ENCODE measurements at places on chromosomes 6 and 20.

DNA sequence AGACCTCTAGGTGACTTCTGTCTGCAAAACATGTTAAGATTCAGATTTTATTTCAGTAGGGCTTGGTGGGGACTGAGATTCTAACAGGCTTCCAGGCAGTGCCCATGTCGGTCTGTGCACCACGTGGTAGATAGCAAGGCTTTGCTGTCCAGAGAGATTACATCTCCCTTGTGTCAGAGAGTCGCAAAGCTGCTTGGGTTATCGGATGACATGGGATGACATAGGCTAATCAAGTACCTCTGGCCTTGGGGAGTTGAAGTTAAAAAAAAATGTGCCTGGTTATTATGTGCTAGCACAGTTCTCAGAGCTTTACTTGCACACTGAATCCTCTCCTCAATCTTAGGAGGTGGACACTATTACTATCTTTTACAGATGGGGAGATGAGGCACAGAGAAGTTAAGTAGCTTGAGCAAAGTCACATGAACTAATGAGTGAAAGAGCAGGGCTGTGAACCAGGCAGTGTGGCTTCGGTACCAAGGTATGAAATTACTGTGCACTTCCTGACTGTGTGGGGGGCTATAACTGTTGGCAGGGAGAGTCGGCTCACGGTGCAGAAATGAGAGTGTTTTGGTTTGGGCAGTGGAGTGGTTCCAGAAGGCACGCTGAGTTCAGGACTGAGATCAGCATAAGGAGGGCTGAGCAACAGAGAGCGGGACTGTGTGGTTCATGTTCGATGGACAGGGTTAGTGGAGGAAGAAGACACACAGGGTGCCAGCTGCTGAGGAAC lies 41.1 kb downstream of the FARS2 start:
- no peak for ATAC-seq

DNA sequence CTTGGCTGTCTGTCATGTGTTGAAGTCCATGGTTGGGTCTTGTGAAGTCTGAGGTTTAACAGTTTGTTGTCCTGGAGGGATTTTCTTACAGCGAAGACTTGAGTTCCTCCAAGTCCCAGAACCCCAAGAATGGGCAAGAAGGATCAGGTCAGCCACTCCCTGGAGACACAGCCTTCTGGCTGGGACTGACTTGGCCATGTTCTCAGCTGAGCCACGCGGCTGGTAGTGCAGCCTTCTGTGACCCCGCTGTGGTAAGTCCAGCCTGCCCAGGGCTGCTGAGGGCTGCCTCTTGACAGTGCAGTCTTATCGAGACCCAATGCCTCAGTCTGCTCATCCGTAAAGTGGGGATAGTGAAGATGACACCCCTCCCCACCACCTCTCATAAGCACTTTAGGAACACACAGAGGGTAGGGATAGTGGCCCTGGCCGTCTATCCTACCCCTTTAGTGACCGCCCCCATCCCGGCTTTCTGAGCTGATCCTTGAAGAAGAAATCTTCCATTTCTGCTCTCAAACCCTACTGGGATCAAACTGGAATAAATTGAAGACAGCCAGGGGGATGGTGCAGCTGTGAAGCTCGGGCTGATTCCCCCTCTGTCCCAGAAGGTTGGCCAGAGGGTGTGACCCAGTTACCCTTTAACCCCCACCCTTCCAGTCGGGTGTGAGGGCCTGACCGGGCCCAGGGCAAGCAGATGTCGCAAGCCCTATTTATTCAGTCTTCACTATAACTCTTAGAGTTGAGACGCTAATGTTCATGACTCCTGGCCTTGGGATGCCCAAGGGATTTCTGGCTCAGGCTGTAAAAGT lies 43.5 kb downstream of the SIRPA start:
- ATAC-seq = no peak

GRCh38 chr6:168299541-168300511 lies 19.8 kb downstream of the DACT2 start:
- ATAC-seq = no peak

GRCh38 chr20:61449057-61449609 lies 197.1 kb downstream of the CDH4 start:
- no peak for ATAC-seq

DNA sequence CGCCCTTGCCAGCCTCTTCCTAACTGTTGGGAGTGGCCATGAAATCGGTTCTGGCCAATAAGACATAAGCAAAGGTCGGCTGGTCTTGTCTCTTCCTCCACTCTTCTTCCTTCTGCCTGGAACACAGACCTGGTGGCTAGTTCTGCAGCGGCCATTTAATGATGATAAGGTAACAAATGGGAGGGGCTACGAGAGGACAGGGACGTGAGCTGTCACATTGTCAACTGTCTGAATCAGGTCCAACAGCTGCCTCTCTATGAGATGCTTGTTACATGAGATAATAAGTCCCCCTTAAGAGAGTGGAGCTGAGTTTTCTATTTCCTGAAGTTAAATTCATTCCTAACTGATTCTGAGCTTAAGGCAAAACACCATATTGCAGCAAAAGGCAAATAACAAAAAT lies 12.5 kb upstream of the TMEM242 start:
- ATAC-seq = no peak

GRCh38 chr6:130357436-130357835 lies 8.4 kb upstream of the TMEM200A start:
- ATAC-seq = no peak

GRCh38 chr20:49768204-49769047 lies 44.2 kb upstream of the SLC9A8 start:
- peak; percentile 72 for ATAC-seq

GRCh38 chr6:33785778-33786177 lies 3.2 kb downstream of the LEMD2 start:
- ATAC-seq = no peak

DNA sequence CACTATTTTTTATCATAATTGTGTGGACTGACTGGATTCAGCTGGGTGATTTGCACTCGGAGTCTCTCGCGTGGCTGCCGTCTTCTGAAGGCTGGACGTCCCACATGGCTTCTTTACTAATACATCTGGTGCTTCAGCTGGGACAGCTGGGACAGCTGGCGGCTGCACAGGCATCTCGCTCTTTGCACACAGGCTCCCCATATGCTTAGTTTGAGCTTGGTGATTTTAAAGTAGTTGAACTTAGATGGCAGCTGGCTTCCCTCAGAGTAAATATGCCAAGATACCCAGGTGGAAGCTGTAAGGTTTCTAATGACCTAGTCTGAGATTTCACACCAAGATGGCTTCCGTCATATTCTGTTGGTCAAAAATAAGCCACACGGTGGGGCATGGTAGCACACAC lies 38.7 kb upstream of the PPP1R3G start:
- no peak for ATAC-seq

GRCh38 chr6:30895343-30895742 lies 11.0 kb downstream of the DDR1 start:
- ATAC-seq = no peak

DNA sequence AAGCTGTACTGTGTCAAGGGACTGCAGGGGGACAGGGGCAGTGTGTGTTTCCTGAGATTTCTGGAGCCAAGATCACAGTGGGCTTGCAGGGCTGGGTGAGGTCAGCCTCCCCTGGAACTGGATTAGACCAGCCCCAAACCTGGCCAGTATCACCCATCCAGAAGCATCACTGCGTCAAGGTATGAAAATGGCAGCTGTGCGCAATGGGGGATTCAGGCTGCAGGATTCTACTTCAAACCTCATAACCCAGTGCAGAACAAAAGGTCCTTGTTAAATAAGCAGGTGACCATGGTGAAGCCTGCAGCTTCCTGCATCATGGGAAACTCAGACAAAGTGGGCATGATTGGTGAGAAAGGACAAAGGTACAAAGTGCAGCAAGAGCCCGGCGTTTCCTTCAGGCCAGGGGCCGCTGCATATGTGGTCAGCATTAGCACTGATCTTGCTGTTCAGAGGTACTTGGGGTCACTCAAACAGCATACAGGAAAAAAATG lies 33.4 kb downstream of the TRAF3IP2 start:
- ATAC-seq = peak; percentile 64
